ENCODE measurements at places on chromosomes 4 and X.

DNA sequence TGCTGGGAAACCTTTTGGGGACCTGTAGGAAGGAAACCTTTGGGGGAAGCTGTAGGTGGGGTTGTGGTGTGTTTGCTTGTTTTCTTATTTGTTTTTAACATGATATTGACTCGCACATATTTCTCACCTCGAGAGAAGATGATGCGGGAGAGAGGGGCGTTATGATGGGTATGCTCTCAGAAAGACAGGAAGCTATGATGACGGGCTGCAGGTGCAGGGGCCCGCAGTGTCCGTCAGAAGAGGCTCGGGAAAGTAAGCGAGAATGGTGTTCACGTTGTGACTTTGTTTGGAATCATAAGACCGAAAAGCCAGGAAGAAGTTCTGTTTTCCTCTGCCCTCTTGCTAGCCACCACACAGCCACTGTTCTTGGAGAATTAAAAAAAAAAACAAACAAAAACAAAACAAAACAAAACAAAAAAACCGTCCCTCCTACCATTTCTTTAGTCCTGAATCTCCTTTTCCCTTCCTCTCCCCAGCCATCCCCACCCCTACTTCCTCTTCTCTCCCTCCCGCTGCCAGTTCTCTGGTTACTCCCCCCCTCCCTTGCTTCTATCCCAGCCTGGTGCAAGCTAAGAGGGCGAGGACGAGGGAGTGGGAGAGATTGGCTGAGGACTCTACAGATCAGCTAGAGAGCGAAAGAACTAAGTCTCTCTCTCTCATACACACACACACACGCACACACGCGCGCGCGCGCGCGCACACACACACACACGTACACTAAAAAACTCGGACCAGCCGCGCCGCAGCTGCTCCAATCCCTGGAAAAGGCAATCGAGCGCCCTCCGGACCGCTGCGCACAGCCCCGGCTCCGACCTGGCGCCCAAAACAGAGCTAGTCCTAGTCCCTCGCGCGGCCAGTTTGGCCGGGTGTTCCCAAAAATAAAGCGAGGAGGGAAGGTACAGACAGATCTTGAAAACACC, at the start of gene BMP3:
TSS of gene BMP3 (plus strand) at position 648 of the 920 bp plus-strand sequence. CDS start 577 bp downstream, outside the sequence.
- peak; percentile 71 for DNase-seq

DNA sequence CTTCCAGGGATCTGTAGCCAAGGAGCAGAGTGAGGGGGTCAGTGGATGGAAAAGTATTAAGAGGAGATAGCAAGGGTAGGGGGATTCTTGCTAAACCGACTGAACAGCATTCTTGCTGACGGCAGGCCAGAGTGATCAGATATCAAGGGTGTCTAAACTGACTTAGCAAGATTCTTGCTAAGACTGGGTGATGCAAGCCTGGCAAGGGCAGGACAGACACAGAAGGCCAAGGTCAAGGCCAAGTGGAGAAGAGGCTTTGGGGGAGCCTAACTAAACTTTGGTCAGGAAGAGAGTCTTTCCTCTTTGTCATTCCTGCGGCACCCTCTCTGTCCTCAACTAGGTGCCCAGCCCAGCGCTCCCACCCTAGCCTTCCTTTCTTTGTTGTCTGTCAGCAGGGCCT, 799 bp downstream of the XPNPEP2 start:
- DNase-seq = no peak

GRCh38 chrX:10358958-10359357, 202.2 kb downstream of the CLCN4 start:
- no peak for DNase-seq

DNA sequence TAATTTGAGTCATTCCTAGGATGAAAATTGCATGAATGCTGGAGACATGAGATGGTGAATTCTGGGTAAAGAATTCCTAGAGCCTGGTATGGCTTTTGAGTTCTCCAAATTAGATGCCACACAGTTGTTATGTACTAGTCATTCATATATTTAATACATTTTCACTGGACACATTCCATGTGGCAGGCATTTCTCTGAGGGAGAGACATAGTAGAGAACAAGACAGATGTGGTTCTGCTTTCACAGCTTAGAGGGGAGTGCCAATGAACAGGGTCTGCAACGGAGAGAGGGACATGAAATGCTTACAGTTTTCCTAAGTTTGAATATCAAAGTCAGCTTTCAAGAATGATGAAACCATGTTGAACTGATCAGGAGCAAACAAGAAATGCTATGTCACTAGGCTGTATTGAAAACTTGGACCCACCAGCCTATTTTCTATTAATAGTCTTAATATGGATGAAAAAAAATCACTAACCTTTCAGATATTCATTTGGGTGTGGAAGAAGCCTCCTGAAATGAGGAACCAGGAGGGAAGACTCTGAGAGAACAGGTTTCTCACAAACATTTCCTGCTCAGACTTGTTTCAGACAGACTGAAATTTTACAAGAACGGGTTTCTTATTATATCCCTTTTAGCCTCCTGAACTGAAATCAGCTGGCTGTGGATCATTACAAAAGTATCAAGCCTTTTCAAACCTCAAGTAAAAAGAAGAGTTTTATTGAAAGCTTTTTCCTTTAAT, 276.0 kb upstream of the TET2 start:
- DNase-seq = peak; percentile 14

DNA sequence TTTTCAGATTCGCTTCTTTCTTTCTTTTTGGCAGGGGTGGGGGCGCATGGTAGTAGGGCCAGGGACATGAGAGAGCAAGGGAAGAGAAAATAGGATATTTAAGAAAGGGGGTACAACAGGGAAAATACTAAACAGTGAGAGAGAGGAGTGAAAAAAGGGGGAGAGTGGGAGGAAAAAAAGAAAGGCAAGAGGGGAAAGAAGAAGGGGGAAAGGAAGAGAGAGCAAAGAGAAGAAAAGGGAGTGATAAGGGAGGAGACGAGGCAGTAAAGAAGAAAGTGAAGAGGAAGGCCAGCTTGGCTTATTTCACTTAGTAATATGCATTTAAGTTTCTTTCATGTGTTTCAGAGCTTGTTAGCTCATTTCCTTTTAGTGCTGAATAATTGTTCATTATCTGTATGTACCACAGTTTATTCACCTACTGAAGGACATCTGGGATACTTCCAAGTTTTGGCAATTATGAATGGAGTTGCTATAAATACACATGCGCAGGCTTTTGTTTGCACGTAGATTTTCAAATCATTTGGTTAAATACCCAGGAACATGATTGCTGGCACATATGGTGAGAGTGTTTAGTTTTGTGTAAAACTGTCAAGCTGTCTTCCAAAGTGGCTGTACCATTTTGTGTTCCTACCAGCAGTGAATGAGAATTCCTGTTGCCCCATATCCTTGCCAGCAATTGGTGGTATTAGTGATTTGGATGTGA, 37.3 kb downstream of the CASP6 start:
- DNase-seq = no peak

DNA sequence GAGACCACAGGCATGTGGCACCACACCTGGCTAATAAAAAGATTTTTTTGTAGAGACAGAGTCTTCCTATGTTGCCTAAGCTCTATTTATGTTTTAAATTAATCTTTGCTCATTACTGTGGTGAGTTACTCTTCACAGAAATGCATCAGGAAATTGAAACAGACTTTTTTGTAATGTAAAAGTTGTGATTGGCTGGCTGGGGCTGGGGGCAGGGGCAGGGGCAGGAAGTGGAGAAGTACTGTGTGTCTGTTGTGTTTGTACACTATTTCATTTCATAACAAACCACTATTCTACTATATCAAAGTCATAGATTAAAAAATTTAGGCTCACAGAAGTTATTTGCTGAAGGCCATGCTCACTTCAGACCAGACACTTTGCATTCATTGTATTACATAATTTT, 19.1 kb upstream of the ABRAXAS1 start:
- DNase-seq = no peak

DNA sequence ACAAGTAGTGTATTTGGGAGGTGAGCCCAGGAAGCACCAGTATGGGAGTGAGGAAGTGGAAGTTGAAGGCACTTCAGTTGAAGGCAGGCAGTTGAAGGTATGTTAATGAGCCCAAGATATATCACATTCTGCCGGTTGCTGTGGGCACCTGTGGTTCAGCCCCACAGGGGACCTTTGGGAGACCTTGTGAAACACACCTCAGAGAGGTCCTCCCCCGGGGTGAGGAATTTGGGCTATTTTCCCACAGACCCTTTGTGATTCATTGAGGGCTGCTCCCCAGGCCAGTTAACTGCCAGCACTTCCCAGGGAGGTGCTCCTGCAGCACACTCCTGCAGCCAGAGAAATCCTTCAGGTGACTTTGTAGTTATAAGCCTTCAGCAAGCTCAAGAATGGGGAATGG, 45.9 kb downstream of the PTCHD1 start:
- DNase-seq = no peak

- DNase-seq = peak; percentile 6
Measured at GRCh38 chrX:15781961-15782699, 8.2 kb upstream of the ZRSR2 start.

- DNase-seq = no peak
Measured at GRCh38 chrX:54785901-54786300, 12.2 kb downstream of the ITIH6 start.

DNA sequence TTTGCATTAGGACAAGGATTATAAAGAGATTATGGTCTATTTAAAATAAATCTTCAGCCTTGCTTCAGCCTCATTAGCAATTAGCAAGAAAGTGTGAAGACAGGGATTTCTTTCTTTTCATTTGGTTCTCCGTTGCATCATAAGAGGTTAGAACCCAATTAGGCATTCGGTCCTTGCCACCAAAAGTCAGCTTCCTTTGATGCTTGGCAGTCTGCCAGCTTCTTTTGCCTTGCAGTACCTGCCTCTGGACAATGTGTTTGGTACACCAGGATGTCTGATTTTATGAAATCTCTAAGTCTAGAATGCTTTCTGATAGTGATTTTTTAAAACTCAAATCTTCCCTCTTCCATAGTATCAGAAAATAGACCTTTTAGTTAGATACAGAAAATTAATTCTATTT, 12.4 kb downstream of the SMIM20 start:
- DNase-seq = peak; percentile 13

DNA sequence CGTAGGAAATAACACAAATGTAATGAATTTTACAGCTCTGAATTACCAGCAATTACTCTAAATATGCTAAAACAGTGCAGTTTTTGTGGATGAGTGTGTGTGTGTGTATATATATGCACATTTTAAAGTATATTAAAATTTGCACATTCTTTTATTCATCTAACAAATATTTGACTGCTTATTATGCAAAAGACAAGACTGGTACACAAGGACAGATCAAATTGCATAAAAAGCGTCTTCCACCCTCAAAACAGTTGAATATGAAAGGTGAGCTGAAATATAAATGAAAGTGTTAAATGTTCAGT, 13.9 kb downstream of the ZAR1 start:
- DNase-seq = no peak

DNA sequence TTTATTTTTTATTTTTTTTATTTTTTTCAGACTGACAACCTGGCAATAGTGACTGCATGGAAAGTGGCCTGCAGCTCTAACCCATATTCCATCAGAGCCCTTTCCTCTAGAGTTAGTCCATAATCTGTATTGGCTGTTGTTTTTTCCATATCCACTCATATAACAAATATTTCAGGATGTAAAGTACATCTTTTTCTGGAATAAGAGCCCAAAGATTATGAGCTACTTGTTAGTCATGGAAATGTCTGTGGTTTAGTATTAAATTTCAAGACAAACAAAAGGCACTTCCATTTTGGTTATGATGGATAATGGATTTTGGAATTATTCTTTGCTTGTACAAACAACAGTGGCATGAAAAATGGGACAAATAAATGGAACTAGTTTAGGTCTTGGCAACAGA, 296.0 kb upstream of the HS3ST1 start:
- no peak for DNase-seq

- DNase-seq = no peak
Measured at GRCh38 chr4:181550381-181550780, 692.8 kb upstream of the TENM3 start.

- no peak for DNase-seq
Measured at GRCh38 chrX:109936114-109936513, 66.8 kb upstream of the TMEM164 start.

GRCh38 chr4:35138449-35138848, 1105.9 kb downstream of the ARAP2 start:
- no peak for DNase-seq

DNA sequence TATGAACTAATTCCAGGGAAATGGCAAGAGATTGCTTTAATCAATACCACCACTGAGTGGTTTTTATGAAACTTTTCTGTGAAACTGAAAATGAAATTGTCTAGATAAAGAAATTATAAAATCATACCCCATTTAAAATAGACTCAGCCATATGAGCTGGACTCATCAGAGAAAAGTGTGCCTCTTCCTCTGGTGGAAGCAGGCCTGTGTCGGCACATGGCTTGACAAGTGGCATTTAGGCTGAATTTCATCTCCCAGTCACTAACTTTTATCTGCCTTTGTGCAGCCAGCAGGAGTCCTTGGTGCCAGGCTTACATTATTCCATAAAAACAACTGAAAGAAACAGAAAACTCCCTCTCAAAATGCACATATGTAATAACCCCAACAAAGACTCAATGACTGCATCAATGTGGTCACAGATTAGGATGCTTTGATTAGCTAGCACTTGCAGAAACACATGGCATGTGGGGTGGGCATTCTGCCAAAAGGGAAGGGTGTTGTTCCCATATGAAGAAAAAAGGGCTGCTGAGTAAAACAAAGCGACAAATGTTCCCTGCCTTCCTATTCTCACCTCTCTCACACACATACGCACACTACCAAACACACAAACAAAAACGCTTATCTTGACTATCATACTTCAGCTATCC, 232.3 kb downstream of the PABPC4L start:
- peak; percentile 11 for DNase-seq

GRCh38 chrX:105190252-105190853, 30.1 kb downstream of the TEX13A start:
- DNase-seq = peak; percentile 21

DNA sequence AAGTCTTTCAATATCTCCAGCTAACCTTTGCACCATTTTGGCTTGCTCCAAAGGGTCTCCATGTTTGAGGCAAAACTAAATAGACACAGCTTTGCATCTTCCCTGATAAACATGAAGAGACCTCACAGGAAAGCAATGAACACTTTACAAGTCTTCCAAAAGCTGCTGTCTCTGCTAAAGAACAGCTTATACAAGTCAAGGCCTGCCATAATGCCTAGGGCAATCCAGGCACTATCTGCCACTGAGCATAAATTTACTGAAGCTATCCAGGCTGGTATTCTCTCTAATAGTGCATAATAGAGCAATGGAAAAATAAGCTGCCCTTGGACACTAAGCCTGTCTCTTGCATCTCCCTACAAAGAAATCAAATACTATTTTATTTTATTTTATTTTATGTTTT, 60.1 kb upstream of the S100G start:
- no peak for DNase-seq

DNA sequence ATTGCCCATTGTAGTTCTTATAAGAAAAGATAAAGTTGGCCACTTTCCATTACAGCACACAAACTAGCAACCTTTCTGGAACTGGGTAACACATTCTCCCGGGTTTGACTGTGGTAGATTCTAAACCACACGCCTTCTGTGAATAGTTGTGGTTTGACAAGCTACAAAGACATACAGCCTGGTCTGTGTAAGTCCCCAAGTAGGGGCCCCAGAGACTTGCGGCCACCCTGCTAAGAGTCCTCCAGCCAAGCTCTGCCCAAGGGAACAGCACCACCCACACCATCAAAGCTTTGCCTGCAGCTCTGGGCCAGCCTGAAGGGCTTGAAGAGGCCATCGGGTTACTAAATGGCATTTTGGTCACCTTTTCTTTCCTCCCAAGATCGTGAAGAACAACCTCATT, 203.4 kb downstream of the MAML3 start:
- DNase-seq = peak; percentile 89

- DNase-seq = peak; percentile 59
Measured at GRCh38 chr4:107743532-107743931, 23.5 kb upstream of the PAPSS1 start.

GRCh38 chr4:34566091-34566490, 1678.2 kb downstream of the ARAP2 start:
- no peak for DNase-seq

GRCh38 chr4:40924096-40924792, 174.5 kb downstream of the NSUN7 start:
- DNase-seq = peak; percentile 35

Data from common myeloid progenitor, CD34-positive (primary cell).